ENCODE measurements at places on chromosomes 3 and 15.

DNA sequence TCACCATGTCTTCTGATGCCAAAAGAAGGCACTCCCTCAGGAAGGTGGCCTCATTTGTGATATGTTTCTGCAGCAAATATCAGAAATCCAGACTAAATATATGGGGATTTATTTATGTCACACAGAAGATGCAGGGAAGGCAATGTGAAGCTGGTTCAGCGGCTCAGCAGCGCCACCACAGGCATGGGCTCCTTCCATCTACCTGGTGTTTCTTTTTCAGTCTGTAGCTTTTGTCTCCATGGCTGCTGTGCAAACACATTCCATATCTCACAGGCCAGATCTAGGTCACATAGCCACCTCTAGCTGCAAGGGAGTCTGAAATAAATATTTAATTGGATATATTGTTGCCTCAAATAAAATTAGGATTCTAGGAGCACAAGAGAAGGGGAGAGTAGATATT, 502.1 kb upstream of the IL12A start:
- DNase-seq = no peak

GRCh38 chr15:47717036-47717612, at the start of gene SEMA6D:
SEMA6D (plus strand) TSS chr15:47717505; CDS start chr15:47759799, 42,294 bp downstream.
- peak; percentile 77 for DNase-seq

GRCh38 chr3:2180634-2181033, 82.0 kb downstream of the CNTN4 start:
- no peak for DNase-seq

DNA sequence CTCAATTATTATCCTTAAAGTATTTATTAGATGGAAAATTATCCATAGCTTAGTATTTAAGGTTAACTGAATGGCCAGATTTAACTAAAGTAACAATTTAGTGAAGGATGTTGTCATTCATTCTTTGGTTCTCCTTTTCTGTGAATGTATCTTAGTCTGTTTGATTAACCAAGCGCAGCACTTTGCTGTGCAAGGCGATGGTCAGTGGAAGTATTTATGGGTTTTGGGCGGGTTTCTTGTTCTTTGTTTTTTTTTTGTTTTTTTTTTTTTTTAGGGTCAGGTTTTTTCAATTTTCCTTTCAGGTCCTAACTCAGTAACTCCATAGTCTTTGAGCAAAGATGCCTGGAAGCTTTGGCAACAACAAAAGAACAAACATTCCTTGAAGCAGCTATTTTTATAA, 328.8 kb downstream of the PTPRG start:
- DNase-seq = no peak

GRCh38 chr3:99505646-99506269, 132.6 kb upstream of the COL8A1 start:
- peak; percentile 94 for DNase-seq

DNA sequence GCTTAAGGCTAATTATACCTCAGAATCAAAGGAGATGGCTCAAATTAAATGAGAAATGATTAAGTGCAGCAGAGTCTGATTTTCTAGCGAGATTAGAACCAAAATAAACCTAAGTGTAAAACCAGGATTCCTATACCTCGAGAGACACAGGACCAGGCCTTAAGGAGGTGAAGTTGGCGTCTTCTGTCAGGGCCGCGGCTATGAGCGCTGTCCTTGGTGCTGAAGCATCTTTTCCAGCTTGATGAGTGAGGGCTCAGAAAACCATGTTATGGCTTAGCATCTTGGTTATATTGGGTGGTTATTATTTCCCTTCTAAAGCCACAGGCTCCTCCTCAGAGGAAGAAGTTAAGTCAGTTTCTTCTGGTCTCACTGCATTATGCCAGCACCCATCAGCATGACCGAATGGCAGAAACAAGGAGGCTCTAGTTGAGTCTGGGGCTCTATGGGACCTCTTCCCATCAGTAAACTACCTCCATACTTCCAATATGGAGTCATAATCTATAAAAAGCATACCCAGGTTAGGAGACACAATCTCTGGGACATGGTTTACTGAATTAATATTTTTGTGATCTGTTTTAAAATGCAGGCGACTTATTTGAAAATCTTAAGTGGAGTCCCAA, 120.1 kb upstream of the NMNAT3 start:
- DNase-seq = peak; percentile 47

DNA sequence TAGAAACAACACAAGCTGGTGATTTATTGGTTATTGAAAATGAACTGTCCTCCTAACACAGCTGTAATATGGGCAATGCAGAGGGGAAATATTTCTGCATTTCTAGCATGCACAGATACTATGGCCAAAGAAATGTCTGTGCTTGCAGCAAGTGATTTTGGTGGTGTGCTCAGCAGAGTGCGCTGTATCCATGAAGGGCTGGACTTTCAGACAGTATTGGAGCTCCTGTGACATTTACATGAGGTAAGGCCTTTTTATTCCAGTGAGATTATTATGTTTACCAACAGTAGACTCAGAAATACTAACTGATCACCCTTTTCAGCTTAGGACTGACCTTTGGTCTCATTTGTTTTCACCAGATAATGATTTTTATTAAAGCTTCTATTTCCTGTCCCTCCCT, 1302.6 kb upstream of the EPHA6 start:
- DNase-seq = no peak

DNA sequence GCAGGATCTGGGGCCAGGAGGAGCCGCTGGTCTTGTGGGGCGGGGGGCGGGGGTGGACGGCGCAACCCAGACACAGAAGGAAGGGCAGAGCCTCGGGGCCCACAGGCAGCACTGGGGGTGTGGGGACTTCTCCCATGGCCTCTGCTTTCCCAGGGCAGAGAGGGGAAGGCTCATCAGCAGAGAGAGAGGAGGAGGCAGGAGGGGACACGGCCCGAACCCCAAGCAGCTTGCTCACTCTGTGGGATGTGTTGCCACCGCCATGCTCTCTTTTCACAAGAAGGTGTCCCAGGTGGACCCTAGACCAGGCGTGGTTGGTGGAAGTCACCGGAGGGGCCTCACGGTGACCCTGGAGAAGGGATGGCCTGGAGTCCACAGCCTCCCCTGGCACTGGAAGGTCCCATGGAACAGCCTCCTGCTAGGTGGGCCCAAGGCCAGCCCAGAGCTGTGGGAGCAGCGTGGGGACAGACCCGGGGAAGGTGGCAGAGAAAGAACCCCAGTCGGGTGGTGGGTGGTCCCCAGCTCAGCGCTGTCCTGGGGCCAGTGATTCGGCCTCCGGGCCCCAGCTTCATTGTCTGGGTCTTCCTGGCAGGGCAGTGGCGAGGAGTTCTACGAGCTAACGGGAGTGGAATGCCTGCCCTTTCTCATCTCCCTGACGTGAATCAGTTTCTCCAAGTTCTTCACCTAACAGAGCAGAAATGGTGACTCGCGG, 46.8 kb upstream of the PCSK6 start:
- no peak for DNase-seq

GRCh38 chr3:8767667-8768363, 1.6 kb downstream of the OXTR start:
- no peak for DNase-seq

- no peak for DNase-seq
Measured at GRCh38 chr3:170643831-170644230, 58.0 kb upstream of the SLC7A14 start.

DNA sequence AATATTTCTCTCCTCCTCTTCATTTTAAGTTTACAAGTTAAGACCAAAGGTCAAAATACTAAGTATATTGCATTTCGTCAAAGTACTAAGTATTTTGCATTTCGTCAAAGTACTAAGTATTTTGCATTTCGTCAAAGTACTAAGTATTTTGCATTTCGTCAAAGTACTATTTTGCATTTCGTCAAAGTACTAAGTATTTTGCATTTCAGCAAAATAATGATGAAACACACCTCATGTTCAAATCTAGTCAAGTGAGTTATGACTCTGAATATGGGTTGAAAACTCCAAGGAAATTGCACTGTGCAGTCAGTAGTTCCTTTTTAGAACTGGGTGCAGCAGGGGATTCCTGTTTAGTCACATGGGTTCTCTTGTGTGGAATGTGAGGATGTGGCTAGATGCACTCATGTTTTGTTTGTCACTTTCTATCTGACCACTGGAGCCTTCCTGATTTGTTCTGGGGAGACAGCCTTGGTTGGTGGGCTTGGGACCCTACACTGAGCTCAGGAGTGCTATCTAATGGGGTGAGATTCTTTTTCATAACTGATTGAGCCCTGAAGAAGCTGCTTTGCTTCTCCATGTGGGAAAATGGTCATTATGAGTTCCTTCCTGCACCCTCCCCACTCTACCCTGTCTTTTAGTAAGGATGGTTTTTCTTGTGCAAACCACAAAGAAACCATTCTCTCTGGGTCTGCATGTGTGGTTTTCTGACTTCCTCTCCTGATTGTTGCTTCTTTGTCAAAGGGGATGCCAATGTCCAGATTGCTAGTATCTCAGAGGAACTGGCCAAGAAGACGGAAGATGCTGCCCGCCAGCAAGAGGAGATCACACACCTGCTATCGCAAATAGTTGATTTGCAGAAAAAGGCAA, 73.4 kb downstream of the CCK start:
- DNase-seq = no peak

DNA sequence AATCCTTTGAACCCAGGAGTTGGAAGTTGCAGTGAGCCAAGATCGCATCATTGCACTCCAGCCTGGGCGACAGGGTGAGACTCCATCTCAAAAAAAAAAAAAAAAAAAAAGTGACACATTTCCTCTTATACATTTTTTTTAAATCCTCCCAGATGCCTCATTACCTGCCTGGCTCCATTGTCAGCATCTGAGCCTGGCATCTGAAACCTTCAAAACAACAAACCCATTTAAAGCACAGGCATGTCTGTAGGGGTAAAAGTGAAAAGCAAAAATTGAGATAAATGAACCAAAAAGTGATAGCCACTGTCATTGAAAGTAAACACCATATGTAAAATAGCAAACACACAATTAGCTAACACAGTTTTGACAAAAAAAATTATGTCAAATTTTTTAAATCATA, 38.6 kb downstream of the OSBPL10 start:
- DNase-seq = no peak

- DNase-seq = no peak
Measured at GRCh38 chr3:81663114-81663513, 98.3 kb downstream of the GBE1 start.

GRCh38 chr3:106530367-106530766, 661.6 kb upstream of the CBLB start:
- no peak for DNase-seq

GRCh38 chr3:133821767-133822638, 16.4 kb downstream of the SRPRB start:
- peak; percentile 76 for DNase-seq

DNA sequence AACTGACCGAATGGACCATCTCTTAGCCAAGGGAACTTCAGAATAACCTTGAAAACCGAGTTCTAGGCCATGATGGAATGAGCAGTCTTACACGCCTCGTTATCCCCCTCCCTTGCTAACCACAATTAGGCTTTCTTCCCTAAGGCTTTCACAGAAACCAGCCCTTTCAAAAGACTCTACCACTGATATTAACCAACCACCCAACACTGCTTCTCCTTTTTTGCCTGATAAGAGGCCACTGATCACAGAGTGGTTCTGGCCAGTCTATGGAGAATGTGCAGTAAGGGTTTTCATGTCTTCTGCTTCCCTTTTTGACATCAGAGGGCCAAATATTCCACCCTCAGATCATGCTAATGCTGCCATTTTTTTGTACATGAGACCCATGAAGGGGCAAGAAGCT, 59.3 kb downstream of the MCF2L2 start:
- no peak for DNase-seq

DNA sequence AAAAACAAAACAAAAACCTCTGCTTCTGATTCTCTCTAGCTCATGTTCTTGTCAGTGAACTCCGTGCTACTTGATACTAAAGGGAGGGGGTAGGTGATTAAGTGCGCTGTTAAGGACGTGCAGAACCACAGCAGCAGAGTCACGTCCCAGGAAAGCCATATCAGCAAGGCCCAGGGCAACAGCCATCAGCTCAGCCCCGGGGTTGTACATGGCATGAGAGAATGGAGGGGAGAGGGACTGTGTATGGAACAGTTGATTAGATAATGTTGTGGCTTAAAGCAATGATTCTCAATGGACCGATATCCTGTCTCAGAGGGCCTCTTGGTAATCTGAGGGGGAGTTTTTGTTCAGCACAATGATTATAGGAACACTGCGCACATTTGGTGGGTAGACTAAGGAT, 27.6 kb downstream of the C2CD4A start:
- no peak for DNase-seq

DNA sequence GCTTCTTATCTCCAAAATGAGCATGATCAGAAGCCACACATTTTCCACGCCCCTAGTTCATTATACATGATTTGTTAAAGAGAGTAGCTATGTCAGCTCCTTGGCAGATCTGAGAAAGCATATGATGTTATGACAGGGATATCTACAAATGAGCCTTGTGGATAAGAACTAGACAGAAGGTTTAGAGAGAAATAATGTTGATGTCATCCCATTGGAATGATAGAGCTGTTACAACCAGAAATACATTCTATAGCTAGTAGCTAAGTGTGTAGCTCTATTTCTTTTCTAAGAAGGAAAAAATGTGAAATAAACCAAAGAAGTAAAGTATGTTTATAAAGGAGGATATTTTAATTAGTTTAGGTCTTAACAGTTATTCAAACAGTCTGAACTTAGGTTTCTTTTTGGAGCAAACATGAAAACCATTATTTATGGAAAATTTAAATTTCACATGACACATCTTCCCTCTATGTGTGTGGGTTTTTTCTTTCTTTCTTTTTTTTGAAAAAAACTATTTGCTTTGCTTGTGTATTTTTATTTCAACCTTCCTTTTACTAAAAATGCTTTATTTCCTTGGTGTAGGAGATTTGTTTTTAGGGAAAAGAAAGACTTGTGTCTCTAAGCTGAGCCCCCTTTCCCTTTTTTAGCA, 167.7 kb downstream of the GHSR start:
- DNase-seq = peak; percentile 88

- DNase-seq = no peak
Measured at GRCh38 chr3:187902936-187903335, 157.7 kb upstream of the BCL6 start.

DNA sequence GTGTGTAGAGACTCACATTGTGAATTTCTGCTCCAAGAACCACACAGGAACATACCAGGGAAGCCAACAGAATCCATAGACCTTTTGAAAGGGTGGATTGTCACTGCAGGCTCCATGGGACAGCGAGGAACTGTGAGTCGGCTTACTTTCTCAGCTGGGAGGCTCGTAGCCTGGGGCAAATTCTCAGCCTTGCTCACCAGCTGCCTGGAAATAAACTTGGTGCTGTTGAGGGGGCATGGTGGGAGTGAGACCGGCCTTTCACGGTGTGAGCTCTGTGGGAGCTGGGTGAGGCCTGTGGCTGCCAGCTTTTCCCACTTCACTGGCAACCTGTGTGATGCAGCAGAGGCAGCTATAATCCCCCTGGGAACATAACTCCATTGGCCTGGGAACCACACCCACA, 146.6 kb upstream of the P2RY1 start:
- no peak for DNase-seq
